Activated T-helper 1 cell treated with Interleukin-2 at 50 U/mL for 16 hours (primary cell): ENCODE measurements at places on chromosomes 2 and 18.

- no peak for DNase-seq
Observed at GRCh38 chr18:32753656-32754260, 19.1 kb downstream of the KLHL14 start.

DNA sequence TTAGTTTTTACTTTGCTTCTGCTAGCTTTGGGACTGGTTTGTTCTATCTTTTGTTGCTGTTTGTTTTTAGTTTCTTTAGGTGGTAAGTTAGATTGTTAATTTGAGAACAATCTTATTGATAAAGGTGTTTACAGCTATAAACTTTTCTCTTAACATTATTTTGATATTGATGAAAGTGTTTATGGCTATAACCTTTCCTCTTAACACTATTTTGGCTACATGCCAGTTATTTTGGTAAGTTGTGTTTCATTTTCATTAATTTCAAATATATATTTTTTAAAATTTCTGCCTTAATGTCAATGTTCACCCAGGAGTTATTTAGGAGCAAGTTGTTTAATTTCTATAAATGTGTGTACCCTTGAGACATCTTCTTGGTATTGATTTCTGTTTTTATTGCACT, 229.6 kb upstream of the SYT4 start:
- no peak for DNase-seq

GRCh38 chr18:22783662-22784076, 149.5 kb upstream of the RBBP8 start:
- DNase-seq, result no peak

DNA sequence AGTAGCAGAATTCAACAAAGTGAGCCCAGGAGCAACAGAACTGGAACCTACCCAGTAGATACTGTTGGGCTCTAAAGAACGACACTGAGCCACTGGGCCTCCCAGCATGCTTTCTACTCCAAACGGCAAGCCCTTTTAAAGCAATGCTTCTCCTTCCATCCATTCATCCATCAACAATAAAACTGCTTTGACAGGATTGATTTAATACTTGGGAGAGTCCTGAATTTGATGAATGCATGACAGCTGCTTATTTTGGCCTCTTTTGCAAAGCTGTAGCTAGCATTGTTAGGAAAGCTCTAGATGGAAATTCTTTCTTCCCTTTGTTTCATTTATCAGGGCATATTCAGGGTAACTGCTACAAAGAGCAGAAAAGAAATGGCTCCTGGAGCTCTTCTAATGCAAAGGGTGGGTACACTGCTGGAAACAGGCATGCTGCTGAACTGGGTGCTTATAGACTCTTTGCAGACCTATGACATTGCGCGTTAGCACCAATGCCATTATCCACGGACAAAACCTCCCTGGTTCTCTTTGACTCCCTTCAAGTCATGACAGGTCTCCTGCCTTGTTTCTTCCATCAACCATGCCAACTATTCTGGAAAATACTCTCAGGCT, 138.4 kb upstream of the HNRNPA3 start:
- no peak for DNase-seq

DNA sequence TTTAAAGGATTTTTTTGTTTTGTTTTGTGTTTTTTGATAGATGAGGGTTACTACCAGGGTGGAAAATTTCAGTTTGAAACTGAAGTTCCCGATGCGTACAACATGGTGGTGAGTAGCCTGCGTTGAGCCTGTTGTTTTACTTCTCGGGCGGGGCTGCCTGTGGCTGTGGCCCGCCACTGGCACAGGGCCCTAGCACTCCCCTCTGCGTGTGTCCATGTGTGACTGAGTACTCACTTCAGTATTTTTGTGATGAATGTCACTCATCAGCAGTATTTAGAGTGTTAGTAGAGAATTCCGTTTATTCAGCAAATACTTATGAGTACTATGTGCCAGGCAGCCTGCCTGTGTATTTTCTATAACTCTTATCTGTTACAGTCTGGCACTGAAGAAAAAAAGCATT, 44.3 kb upstream of the SCLY start:
- DNase-seq, result no peak

- no peak for DNase-seq
Observed at GRCh38 chr2:151774506-151774905, 40.2 kb upstream of the NEB start.

DNA sequence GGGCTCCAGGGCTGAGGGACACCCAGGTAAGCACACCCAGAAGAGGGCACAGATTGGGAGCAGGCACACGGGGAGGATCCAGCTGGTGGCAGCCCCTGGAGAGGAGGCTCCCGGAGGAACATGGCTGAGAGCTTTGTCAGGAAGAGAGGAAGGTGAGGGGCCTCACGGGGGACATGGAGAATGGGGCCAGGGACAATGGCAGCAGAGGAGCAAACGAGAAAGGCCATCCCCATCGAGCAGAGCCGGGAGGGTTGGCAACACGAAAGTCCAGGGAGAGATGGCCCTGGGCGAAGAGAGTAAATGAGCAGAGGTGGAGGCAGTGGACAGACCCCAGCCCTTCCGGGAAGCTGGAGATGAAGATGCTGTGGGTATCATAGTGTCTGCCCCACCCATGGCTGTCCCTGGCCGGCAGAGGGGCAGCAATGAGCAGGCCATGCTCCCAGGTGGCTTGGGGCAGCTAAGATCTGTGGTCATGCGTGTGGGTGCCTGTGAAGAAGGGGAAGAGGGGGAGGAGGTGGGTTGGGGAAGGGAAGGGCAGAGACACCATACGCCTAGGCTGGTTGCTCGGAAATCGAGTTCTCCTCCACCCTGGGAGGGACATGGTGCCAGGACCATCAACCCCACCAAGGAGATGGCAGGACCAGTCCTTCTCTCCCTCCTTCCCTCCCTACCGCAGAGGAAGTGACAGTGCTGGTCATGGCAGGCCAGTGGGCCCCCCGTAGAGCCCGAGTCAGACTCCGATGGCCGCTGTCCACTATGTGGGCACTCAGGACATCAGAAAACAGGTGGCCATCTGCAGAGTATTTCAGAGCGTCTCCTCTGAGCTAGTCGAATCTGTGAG, 191.7 kb downstream of the NDUFA10 start:
- DNase-seq, result no peak

- DNase-seq, result no peak
Observed at GRCh38 chr2:31859959-31860358, 150.8 kb downstream of the MEMO1 start.

DNA sequence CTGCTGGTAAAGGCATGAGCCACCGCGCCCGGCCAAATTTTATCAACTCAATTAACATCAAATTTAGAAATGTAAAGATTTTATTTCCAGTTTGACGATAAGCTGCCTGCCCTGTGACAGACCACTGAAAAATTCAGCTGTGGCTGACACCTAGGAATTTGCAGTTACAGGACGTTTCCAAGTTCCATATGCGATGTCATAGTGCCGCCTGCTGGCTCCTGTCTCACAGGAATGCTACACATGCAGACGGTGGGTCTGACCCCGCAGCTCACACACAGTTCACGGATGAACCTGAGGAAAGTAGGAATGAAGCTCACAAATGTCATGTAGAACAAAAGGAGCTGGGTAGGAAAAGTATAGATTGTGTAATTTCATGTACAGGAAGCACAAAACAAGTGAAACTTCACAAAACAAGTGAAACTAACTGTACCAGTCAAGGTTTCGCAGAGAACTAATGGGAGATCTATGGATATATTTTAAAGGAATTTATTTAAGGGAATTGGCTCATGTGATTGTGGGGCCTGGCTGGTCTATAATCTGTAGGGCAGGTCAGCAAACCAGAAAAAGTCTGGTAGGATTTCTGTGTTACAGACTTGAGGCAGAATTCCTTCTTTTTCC, 13.2 kb upstream of the SEH1L start:
- peak; percentile 52 for DNase-seq

GRCh38 chr18:11760498-11761167, 71.6 kb downstream of the GNAL start:
- no peak for DNase-seq

GRCh38 chr2:175755169-175755568, 246.9 kb downstream of the LNPK start:
- no peak for DNase-seq

DNA sequence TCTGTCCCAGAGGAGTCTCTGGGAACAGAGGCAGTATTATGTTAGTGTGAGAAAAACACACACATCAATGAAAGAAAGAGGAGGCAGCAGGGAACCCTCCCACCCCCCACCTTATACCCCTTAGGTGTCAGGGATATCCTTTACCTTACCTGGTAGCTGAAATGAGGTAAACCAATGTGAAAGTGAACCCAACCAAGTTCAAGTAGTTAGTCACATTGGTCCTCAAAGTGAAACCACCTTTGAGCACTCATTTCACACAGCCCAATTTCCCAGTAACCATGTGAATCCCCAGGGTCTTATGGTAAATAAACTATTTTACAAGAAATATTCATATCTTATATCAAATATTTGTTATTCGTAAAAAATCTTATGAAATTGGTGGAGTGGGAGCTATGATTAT, 377.8 kb downstream of the LRATD1 start:
- no peak for DNase-seq

DNA sequence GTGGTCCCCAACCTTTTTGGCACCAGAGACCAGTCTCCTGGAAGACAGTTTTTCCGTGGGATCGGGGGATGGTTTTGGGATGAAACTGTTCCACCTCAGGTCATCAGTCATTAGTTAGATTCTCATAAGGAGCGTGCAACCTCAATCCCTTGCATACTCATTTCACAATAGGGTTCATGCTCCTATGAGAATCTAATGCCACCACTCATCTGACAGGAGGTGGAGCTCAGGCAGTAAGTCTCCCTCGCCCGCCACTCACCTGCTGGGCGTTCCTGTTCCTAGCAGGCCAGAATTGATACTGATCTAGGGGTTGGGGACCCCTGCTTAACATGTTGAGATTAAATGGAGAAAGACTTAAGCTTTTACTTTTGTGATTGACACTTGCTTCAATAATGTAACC, 9.9 kb downstream of the NABP1 start:
- no peak for DNase-seq

GRCh38 chr18:79988071-79988450, 302 bp downstream of the TXNL4A start:
- DNase-seq, result peak; percentile 47

DNA sequence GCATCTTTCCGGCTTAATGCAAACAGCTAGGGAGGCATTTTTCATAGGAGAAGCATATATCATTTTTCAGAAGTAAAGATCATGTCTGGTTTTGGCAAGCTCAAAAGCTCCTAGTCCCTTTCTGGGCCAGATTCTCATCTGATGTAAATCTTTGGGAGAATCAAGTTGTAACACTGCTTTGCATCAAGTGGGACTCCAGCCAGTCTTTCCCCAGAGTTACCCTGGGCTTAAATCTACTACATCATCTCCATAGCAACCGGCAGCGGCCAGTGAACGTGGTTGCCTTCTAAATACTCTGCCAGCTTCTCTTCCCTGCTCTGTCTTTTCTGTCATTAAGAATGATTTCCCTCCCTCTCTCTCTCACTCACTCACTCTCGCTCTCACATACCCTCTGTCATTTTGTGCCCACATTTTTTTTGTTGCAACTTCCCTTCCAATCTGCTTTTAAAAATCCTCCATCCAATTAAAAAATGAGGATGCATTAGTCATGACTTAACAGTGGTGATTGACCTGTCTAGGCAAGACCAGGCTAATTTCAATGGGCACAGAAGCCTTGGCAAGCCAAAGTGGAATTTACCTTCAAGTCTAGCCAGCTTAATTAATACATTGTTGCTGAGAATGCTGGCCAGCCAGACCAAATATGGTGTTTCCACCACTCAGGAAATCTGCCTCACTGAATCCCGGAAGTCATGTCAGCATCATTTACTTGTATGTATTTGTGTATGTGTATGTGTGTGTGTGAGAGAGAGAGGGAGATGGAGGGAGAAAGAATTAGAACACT, 93.0 kb downstream of the NRP2 start:
- DNase-seq, result no peak

- no peak for DNase-seq
Observed at GRCh38 chr2:207875473-207876212, 105.9 kb upstream of the FZD5 start.

DNA sequence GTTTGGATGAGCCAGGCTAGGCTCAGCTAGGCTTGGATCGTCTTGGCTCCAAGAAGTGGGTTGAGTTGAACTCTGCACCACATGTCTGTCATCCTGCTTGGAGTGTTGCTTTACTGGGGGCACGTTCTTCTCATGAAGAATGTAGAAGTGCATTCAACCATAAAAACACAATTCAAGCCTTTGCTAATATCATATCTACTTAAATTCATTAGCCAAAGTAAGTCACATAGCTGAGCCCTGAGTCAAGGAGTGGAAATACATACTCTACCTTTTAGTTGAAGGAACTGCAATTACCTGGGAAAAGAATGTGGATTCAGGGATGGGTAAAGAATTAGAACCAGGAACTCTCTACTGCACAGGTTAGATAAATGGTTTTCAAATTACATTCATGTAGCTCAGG, 360.4 kb upstream of the KCNH7 start:
- no peak for DNase-seq

GRCh38 chr2:156329927-156330726, 2.4 kb downstream of the NR4A2 start:
- no peak for DNase-seq

- no peak for DNase-seq
Observed at GRCh38 chr2:56127463-56128152, 56.2 kb upstream of the CCDC85A start.

DNA sequence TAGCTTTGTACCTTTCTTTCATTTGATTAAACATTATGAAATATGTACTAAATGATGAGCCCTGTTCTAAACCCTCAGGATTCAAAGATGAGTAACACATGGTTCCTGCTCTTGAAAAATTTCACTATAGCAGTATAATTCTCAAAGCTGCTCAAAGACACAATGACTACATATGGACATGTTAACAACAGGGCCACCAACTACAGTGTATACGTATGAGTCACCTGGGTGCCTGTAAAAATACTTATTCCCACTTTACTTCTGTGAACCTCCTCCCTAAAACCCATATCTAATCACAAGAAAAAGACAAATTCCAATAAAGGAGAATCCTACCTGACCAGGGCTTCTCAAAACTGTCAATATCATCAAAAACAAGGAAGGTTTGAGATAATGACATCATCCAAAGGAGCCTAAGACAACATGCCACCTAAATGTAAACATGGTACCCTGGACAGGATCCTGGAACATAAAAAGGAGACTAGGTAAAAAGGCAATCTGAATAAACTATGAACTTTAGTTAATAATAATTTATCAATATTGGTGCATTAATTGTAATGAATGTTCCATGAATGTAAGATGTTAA, 84.7 kb downstream of the FAM161A start:
- DNase-seq, result no peak

GRCh38 chr18:76335859-76336640, 159.0 kb downstream of the ZNF516 start:
- DNase-seq, result no peak

DNA sequence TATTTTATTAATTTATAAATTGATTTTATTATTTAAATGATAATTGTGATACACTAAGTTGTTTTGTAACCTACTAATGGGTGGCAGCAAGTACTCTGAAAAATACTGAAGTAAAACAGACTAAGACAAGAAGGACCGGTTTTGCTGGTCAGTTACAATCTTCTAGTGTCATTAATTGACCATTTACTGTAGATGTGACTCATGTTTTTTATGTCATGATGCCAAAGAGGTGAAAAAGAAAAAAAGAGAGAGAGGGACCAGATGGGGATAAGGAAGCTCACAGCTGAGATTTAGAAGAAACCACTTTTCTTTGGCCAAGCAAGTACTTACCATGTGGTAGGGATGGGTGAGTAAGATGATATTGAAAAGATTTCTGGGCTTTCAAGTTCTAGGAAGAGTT, 955.8 kb upstream of the LRRTM1 start:
- no peak for DNase-seq

GRCh38 chr2:2633017-2633416, 301.9 kb upstream of the MYT1L start:
- no peak for DNase-seq

- DNase-seq, result no peak
Observed at GRCh38 chr2:167844714-167845530, 402.5 kb downstream of the STK39 start.
